ENCODE measurements at places on chromosomes 12 and 14. TPM values are rescaled to one million over a fixed set of nuclear protein-coding genes. Genes with fewer than 3 reads are reported as not detected.

DNA sequence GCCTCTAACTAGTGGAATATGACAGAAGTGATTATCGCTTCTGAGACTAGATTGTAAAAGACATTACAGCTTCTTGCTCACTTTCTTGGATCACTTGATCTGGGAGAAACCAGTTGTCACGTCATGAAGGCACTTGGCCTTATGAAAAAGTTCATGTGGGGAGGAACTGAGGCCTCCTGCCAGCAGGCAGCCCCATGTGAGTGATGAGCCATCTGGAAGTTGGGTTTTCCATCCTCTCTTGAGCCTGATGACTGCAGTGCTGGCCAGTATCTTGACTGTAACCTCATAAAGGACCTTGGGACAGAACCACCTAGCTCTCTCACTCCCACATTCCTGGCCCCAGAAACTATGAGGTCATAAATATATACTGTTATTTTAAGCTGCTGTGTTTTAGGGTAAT, 28.0 kb downstream of the TTLL5 start:
- no peaks in the 10 kb centered on the region for H3K4me1 ChIP-seq
- no peak overlapping the region for H3K27ac ChIP-seq
- H3K36me3 ChIP-seq, result no peaks in the 10 kb centered on the region
- H3K4me3 ChIP-seq, result no peak overlapping the region
- DNase-seq, result no peak

DNA sequence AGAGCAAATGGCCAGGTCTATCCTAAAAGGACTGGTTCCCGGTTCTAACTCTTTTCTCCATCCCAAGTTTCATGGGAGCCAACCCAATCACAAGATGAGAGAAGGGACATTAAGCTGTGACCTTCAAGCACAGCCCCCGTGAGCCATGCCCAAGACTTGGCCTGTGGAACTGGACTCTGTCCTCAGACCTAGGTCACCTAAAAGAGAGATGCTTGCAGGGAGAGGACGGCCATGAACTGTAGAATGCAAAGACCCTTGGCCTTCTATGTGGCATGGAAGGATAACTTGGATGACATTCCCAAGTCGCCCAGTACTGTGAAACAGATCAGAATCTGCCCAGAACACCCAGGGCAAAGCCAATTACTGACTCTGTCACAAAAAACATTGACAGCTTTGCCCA, 263.5 kb downstream of the DPF3 start:
- H3K4me3 ChIP-seq, result no peak overlapping the region
- H3K4me1 ChIP-seq, result no peaks in the 10 kb centered on the region
- H3K27ac ChIP-seq, result no peak overlapping the region
- no peaks in the 10 kb centered on the region for H3K36me3 ChIP-seq
- no peak for DNase-seq

DNA sequence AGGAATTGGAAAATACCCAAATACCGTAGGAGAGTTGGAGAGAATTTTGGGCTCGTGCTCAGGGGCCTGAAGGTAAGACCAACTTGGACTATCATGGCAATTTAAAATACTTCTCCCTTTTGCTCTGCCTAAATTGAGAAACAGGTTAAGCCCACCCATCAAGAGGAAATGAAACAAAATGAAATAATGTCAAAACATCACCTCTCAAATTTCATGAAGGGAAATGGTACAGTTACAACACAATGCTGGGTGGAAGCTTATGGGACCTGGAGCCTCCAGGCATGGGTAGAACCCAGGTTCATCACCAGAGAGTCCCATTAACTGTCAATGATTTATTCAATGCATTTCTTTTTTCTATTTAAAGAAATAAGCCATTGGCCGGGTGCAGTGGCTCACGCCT, 33.7 kb downstream of the FOS start:
- DNase-seq, result no peak
- H3K4me1 ChIP-seq, result no peaks in the 10 kb centered on the region
- no peaks in the 10 kb centered on the region for H3K36me3 ChIP-seq
- H3K27me3 ChIP-seq, result no peaks in the 10 kb centered on the region
- no peak overlapping the region for H3K27ac ChIP-seq
- no peak overlapping the region for H3K4me3 ChIP-seq

DNA sequence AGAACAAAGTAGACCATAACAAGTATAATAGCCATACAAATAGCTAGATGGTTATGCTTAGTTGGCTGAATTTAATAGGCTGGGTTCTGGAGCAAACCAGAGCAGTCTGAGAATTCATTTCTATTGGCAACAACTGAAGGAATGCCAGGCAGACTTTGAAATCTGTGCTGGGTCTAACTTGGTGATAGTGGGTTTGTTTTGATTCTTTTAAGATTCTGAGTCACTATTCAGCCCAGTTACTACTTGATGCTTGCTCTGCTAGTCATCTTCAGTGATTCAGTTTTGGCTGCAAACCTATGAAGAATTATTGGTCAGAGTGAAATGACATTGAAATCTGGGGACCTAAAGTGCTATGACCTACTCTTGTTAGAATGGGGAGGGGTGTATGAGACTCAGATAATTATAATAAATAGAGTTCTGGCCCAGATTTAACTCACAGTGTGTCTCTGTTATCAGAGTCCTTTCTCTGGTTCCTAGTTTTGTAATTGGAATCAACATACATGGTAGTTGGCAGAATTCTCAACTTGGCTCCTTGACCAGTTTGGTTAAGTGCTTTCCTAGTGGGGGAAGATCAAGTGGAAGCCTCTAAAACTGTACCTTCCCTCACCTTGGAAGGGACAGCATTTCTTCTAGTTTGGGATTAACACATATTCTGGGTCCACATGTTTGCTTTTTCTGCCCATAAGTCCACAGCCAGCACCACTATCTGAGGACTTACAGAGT, 43.5 kb downstream of the MNAT1 start:
- H3K4me3 ChIP-seq, result no peak overlapping the region
- DNase-seq, result no peak
- H3K4me1 ChIP-seq, result no peaks in the 10 kb centered on the region
- no peaks in the 10 kb centered on the region for H3K36me3 ChIP-seq

- no peak overlapping the region for H3K4me3 ChIP-seq
- no peak overlapping the region for H3K27ac ChIP-seq
- DNase-seq, result no peak
- no peaks in the 10 kb centered on the region for H3K36me3 ChIP-seq
- H3K27me3 ChIP-seq, result no peaks in the 10 kb centered on the region
These were observed 16.4 kb downstream of the KRT18 start for GRCh38 chr12:52965337-52965731.

Gene PSMA6
- 132 TPM for total RNA-seq

GRCh38 chr14:103232031-103232808, 101.8 kb upstream of the EIF5 start:
- no peak overlapping the region for H3K27ac ChIP-seq
- DNase-seq, result no peak

Gene C14orf93
- total RNA-seq, result 19.7 TPM

Gene MANSC1
- total RNA-seq, result 15.1 TPM

Gene ANG
- total RNA-seq, result 19.8 TPM

Gene SERPINA12
- not detected for total RNA-seq

Gene VDR
- 151 TPM for total RNA-seq

Gene PRPH
- 8.8 TPM for total RNA-seq

DNA sequence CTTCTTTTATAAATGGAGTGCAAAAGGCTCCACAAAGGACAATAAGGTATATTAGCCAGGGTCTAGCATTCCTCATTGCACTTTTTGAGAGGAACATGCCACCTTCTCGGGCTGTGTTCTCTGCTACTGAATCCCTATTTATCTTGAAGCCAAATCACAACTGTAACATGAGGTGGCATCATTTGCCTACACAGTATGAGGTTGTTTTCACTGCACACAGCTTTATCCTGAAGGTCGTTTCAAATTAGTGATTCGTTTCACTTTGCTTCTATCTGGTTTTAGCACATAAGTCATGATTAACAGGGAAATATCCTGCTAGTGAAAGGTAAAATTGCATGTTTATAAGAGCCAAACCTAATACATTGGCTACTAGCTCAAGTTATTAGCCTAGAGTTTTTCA, 153.8 kb downstream of the SLC35F4 start:
- H3K27me3 ChIP-seq, result no peaks in the 10 kb centered on the region
- DNase-seq, result no peak
- H3K4me1 ChIP-seq, result no peaks in the 10 kb centered on the region
- H3K36me3 ChIP-seq, result no peaks in the 10 kb centered on the region
- no peak overlapping the region for H3K27ac ChIP-seq

- no peak overlapping the region for H3K4me3 ChIP-seq
- H3K4me1 ChIP-seq, result no peaks in the 10 kb centered on the region
- no peak overlapping the region for H3K27ac ChIP-seq
- no peaks in the 10 kb centered on the region for H3K36me3 ChIP-seq
- no peak for DNase-seq
These were observed 75.4 kb downstream of the DUSP6 start for GRCh38 chr12:89276860-89277259.

DNA sequence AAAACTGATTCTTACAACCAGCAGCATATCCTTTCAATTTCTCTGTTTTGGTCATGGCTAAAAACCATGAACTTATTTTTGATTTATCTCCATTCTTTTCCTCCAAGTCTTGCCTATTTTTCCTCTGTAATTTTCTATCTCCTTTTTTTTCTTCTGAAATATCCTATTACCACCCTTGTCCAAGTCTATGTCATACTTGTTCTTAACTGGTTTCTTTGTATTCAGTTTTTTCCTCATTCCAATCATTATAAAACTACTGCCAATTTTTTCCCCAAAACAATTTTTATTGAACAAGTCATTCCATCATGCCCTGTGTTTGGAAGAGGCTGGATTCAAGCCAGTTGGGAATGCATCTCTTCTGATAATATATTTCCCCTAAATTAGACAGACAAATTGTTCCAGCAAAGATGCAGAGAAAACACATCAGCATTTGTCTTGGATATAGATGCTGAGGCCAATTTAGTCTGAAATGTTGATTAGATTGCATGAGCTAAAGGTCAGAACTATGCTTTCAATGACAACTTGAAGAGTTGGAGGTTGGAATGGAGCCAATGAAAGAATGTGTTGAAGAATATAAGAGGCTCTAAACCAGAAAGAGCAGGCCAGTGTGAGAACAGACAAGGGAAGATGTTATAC, 30.7 kb downstream of the OTOGL start:
- no peak overlapping the region for H3K4me3 ChIP-seq
- DNase-seq, result no peak
- no peaks in the 10 kb centered on the region for H3K36me3 ChIP-seq
- no peaks in the 10 kb centered on the region for H3K4me1 ChIP-seq

Gene IQSEC3
- 0.35 TPM for total RNA-seq

Gene NRL
- 4.6 TPM for total RNA-seq

All from Peyer's patch (tissue), 4 donors.